Caudate nucleus (tissue), 63 donors: ENCODE measurements at places on chromosomes 16 and 17.

DNA sequence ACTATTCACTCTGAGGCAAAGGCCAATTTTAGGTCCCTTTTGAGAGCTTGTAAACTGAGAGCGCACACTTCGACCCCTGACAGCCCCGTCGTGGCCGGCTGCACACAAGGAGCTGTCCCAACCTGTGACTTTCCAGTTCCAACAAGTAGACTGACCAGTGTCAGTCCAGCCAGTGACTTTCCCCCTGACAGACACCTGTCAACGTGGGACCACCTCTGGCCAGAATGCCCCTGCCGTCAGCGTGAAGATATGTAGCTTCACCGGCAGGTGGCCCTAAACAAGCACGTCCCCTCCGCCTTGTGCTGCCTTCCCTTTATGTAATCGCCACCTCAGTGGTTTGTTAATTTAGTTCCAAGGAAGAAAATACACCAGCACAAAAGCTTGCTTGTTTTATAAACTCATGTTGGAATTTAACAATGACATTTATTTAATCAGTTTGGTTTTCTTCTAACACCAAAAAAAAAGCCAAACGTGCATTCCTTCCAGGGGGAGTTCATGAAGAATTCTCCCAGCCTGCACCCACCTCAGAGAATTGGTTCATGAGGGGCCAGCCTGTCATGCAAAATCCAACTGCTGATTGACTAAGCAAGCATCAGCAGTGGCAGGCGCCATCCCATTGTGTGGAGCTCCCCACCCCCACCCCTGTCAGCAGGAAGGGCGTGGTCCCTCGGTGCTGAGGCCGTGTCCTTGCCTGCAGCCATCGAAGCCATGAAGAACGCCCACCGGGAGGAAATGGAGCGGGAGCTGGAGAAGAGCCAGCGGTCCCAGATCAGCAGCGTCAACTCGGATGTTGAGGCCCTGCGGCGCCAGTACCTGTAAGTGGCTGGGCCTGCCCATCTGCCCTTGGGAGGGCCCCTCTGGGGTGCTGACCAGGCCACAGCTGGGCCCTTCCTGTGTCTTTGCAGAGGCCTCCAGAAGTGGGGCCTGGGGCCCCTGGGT, 33.9 kb downstream of the PLD6 start:
- DNase-seq, result no peak

DNA sequence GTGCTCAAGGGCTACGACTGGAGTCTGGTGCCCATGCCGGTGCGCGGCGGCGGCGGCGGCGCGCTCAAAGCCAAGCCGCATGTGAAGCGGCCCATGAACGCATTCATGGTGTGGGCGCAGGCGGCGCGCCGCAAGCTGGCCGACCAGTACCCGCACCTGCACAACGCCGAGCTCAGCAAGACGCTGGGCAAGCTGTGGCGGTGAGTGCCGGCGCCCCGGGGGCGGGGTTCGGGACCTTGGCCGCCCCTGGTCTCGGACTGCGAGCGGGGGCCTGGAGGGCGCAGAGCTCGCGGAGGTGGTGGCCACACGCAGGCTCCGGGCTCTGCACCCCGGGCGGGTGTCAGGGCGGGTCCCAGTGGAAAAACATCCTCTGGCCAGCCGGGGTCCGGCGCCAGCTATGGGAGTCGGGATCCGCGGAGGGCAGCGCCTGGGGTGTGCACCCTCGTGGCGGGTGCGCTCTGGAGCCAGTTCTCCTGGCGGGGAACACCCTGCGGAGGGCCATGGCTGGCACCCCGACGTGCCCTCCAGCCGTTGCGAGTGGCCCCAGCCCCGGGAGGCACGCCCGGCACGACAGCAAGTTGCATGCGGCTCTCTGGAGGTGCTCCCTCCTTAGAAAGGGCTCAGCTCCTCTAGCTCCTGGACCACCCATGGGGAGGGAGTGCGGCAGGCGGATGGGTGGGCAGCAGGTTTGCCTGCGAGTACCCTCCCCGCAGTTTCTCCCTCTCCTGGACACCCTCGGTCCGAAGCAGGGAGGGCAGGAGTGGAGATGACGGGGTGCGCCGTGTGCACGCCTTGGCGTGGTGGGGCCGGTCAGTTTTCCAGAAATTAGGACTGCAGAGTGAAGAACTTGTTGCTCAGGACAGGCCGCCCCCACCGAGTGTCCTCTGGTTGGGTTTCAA, 824 bp downstream of the SOX8 start:
- DNase-seq, result no peak

GRCh38 chr16:11414815-11415775, 69.8 kb downstream of the RMI2 start:
- no peak for DNase-seq

DNA sequence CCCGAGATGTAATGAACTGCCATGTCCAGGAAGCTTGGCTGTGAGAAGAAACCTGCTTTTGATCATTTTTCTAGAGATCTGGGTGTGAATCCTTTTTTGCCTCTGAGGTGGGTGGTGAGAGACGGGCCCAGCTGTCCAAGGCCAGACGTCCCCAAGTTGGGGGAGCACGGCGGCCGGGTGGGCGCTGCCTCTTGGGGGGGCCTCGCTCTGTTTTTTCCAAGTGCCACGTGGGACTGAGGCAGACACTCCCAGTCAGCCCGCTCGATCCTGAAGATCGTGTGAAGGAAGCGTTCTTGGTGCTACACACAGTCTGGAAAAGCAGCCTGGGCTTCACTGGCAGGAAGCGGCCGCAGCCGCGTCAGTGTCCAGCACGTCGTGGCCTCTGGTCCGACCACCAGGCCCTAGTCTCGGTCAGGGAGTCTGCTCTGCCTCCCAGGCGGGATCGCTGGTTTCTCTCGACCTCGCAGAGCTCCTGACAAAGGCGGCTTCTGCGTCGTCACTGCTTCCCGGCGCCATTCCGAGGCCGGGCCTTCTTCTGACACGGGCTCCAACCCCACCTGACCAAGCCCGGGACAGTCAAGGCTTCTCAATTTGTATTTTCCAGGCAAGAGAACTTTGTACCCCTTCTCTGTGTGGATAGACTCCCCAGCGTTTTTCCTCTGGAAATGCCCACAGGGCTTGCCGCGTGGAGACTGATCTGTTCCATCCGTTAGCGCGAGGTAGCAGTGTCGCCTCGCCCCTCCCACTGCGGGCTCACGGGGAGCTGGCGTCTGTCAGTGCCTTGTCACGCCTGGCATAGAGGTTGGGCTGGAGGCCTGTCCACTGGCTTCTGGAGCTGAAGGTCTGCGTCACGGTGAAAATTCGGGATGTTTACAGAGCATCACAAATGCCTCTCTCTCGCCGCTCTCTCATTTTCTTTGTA, 12.4 kb downstream of the PRSS27 start:
- DNase-seq, result no peak

DNA sequence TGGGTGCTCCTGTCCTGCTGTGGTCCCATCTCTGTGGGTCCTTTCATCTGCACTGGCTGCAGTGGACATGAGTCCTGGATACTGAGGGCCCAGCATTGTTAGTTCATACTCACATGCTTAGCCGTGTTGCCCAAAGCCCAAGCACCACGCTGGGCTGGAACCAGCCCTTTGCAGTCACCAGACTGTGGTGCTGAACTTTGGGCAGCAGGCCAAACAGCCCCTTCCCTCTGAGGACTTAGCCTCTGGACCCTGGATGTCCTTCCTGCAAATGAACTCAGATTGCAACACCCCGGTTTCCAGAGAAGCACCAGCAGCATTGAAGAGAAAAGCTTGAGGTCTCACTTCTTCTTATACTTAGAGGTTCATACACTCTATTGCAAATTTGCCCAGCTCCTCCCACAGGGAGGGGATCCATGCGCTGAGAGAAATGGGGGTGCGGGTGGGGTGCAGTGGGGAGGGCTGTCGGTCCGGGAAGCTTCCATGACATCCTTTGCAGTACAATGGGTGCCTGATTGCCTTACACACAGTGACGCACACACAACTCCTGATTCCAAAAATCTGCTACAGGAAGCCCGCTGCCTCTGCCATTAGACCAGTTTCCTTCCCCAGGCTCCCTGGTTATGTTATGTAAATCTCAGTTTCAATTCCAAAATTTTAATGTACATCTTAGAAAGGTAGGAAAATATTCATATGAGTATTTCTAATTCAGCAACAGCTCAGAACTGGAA, 65.8 kb downstream of the RGS9 start:
- no peak for DNase-seq

DNA sequence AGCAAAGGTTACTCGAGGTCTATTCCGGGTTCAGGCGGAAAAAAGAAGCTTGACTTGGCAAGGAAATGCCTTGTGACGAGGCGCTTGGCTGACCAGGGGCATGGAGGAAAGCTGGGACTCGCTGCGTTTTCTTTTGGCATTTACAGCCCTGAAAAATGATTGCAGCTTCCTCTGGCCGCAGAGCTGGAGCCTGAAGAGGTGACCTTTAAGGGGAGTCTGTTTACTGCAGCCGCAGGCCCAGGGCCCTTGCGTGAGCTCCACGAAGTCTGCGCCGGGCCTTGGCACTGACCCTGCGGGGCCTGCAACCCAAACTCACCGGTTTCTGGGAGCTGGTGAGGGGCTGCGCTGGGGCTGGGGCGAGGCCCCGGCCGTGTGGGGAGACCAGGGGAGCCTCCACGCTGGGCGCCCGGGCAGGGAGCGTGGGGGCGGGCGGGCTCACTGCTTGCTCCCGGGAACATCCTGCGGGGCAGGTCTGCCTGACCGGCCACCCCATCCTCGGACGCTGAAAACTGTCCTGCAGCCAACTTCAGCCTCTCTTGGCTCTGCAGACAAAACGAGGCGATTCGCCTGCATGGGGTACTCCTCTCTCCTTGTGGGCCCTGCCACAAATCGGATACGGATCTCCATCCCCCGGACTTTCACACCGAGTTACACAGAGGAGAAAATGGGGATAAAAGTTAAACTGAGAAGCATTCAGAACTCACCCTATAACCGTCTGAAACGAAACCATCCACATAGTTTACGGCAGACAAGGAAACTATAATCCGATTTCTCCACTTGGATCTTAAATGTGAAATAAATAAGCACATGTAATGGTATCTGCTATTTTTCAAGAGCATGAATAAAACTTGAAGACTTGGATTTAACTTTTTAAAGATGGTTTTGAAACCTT, 206.3 kb upstream of the FOXF1 start:
- no peak for DNase-seq

DNA sequence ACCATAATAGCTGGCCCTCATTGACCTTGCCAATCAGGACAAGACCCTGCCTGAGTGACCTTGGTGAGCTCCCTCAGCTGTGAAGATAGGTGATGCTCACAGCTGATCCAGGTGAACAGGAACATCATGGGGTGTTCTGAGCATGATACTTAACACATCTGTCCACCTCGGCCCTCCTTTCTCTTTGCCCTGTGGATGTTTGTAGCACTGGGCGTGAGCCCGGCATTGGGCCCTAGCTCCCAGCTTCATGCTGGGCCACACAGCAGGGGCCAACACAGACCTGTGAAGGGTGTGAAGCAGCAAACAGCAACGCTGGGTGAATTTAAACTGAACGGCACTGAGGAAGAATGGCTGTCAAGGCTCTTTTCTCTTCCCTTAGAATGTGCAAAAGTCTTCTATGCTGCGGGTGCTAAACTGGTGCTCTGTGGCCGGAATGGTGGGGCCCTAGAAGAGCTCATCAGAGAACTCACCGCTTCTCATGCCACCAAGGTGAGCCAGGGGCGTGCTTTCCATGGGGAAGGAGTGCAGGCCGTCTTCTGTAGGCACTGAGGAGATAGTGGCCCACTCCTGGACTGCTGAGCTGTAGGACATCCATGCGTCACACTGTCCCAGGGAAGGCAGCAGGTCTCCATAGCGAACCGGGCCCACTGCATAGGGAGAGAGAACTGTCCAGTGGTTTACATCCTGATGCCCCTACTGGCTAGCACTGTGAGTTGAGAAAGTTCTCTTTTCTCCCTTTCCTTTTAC, 35.9 kb downstream of the TMEM11 start:
- no peak for DNase-seq

DNA sequence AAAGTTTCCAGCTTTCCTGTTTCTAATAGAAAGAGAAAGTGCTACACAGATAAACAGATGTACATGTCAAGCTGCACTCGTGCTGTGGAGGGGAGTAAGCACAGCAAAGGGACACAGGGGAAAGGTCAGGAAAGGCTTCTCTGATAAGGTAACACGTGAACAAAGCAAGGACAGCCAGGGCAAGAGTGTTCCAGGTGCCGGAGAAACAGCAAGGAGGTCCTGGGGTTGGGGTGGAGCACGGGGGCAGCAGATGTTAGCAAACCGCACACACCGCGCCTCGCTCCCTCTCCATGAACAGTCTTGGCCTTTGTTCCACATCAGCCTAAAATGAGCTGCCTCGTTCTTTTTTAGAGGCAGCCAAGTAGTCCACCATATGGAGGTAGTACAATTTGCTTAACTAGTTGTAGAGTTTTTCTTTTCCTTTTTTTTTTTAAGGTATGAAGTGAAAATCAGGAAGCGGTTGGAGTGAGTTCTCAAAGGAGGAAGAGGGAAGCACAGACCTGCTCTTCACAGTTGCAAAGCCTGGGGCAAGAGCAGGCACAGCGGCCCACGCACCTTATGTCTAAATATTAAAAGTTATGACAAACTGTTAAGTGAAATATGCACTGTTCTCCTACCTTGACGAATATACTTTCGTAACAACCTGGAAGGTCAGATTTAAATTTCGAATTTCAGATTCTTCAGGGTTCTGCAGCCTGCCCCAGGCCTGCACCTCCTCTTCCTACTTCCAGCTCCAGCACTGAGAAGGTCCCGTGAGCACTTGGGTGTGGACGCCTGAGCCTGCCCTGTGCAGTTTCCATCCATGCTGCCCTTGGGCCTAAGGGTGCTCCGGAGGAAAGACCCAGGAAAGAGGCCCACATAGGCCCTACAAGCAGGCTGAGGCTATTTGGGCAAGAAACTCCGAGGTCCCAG, 41.5 kb upstream of the RPH3AL start:
- no peak for DNase-seq

- no peak for DNase-seq
Measured at GRCh38 chr16:16196099-16196498, 27.2 kb downstream of the ABCC6 start.

DNA sequence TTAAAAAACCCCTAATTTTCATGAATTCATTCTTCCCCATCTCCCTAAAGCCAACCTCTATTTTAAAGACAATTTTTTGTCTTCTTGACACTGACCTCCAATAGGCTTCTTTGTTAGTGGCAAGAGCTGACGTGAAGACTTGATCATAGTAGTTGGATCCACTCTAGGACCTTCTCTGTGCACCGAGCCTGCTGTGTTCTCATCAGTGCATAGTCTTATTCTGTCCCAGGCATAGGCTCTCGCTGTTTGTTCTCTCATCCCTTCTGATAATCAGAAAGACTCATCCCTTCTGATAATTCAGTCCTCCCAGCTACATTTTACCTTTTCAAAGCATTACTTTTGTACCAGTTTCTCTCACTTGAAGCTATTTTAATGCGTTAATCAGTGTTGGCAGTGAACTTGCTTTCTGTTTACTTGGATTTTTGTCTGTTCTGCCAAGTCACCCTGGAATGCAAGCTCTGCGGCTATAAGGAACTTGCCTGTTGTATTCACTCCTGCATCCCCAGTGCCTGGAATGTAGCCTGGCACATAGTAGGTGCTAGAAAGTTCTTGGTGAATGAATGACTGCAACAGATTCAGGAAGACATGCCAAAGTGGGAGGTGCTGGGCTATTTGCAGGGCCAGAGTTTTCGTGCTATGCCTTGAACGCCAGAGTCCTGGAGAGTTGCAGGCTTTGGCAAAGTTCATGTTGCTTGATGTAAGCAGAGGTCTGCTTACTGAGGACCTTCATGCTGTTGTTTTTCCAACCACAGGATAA, 147.6 kb upstream of the MPHOSPH6 start:
- DNase-seq, result no peak
